ENCODE measurements at places on chromosomes 2 and 18.

GRCh38 chr2:224847961-224848850 lies 132.0 kb upstream of the CCDC195 start:
- peaks cover 10% of the 10 kb centered on the region for H3K36me3 ChIP-seq
- no peak overlapping the region for H3K27ac ChIP-seq
- DNase-seq = no peak

DNA sequence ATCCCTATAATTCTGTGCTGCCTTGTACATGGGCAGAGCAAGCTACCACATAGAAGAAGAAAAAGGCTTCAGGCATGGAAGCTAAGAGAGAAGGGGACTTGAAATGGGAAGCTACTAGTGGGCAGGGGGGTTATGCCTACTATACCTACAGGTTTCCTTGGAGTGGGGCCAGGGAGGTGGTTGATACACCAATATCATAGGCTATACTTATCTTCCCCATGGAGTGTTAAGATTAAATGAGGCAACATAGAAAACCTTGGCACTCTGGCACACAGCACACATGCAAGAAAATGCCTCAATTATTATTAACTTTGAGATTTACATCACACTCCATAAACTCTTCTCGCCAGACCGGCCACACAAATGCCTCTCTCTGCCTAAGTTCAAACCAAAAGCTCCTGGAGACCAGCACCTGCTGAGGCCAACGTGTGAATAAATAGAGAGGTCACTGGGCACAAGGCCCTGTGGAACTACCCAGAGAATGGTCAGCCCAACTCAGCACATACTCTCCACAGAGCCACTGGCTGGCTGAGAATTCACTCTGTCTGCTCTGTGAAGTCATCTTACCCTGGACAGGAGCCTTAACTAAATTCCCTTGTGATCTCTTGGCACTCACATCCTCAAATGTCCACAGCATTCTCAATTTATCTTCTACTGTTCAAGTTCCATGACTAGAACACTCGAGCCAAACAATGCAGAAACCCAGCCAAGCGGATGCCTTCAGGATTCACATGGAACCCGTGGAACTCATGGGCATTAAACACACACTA lies 498.7 kb downstream of the BCL11A start:
- no peaks in the 10 kb centered on the region for H3K4me1 ChIP-seq
- peaks cover 3% of the 10 kb centered on the region for H3K27me3 ChIP-seq
- no peak overlapping the region for H3K27ac ChIP-seq
- no peaks in the 10 kb centered on the region for H3K36me3 ChIP-seq
- no peak overlapping the region for H3K4me3 ChIP-seq
- DNase-seq = no peak

DNA sequence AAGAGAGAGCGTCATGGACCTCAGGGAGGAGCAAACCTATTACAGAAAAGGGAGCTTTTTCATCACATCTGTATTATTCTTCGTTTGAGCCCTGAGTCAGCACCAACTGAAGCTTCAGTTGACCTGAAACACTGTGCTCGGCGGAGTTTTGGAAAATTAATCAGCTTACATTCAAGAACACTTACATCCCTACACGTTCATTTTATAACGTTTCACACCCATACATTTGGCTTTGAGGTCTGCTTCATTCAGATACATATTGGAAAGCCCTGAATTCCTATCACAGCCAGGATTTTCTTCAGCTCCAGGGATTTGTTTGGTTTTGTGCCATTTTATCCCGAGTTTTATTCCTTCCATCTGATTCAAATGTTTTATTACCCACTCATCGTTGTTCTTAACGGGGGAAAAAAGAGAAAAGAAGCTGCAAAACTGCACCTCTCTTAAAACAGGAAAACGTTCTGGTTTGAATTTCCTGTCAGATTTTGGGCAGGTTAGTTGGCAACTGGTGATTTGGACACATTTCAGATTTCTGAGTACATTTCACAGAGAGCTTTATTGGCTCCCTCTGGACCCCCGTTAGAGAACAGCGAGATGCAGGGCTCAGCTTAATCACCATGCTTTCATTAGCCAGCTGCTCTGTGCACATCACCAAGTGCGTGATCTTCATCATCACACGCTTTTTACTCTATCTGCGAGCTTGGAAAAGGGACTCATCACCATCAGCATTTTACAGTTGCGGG lies 88.8 kb downstream of the CDC42EP3 start:
- H3K4me3 ChIP-seq = no peak overlapping the region
- H3K36me3 ChIP-seq = peaks cover 3% of the 10 kb centered on the region
- no peak overlapping the region for H3K27ac ChIP-seq
- no peak for DNase-seq
- peaks cover 5% of the 10 kb centered on the region for H3K4me1 ChIP-seq

DNA sequence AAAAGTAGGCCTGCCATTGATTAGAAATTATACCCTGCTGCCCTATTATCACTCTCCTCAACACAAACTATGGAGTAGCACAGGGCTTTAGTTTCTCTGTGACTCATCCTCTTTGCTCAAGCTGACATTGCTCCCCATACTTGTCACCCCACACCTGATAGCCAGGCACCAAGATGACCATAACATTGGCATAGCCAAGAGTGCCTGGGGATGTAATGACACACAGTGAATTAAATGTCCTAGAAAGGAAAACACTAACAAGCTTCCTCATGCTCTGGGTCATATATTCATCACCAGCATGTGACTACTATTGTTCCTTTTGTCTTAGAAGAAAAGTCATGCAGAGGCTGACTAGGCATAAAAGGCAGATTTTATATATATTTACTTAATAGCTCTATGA lies 137.8 kb upstream of the RND3 start:
- H3K27ac ChIP-seq = no peak overlapping the region
- no peak overlapping the region for H3K4me3 ChIP-seq
- no peak for DNase-seq
- H3K36me3 ChIP-seq = peaks cover 7% of the 10 kb centered on the region

GRCh38 chr2:152407204-152407721 lies 72.3 kb downstream of the FMNL2 start:
- peak; percentile 32 for DNase-seq
- no peak overlapping the region for H3K4me3 ChIP-seq
- peaks cover 66% of the 10 kb centered on the region for H3K4me1 ChIP-seq
- no peaks in the 10 kb centered on the region for H3K36me3 ChIP-seq

DNA sequence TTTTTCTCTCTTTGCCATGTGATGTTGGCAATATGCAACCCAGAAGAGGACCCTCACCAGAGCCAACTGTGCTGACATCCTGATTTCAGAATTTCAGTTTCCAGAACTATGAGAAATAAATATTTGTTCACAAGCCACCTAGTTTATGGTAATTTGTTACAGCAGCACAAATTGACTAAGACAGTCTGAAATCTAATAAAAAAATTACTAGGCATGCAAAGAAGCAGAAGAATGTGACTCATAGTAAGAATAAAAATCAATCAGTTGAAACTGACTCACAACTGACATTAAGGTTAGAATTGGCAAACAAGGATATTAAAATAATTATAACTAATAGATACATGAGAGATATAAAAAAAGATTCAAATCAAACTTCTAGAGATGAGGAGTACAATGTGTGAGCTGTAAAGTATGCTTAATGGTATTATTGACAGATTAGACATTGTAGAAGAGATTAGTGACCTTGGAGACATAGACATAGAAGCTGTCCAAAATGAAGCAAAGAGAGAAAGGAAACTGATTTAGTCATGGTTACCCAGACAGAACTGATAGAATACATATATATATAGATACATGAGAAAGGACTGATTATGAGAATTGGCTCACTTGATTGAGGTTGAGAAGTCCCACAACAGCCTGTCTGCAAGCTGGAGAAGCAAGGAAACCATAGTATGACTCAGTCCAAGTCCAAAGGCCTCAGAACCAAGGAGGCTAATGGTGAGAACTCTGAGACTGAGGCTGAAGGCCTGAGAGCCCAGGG lies 27.8 kb upstream of the TTC39C start:
- no peak overlapping the region for H3K4me3 ChIP-seq
- no peak overlapping the region for H3K27ac ChIP-seq
- no peak for DNase-seq
- peaks cover 9% of the 10 kb centered on the region for H3K27me3 ChIP-seq

- peaks cover 3% of the 10 kb centered on the region for H3K36me3 ChIP-seq
- H3K4me3 ChIP-seq = no peak overlapping the region
Measured at GRCh38 chr2:26095758-26096157, 61.9 kb downstream of the RAB10 start.

- H3K4me1 ChIP-seq = no peaks in the 10 kb centered on the region
- no peak for DNase-seq
- no peaks in the 10 kb centered on the region for H3K27me3 ChIP-seq
- no peak overlapping the region for H3K4me3 ChIP-seq
Measured at GRCh38 chr2:234641086-234641485, 144.2 kb upstream of the ARL4C start.

DNA sequence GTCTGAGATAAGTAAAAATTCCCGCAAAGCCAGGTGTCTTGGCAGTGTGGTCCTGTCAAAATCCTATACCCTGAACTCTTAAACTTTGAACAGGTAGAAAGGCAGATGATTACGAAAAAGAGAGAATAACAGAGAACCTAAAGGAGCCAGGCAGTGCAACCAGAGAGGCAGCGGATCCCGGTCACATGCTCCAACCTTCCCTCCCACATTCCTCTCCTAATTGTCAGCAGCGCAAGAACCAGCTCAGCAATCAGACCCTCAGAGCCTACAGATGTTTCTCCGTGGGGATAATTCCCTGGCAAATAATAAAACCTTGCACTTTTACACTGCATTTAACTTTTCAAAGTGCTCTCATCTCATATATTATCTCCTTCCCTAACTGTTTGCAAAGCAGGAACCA lies 124.8 kb downstream of the EPHA4 start:
- DNase-seq = no peak
- H3K27me3 ChIP-seq = no peaks in the 10 kb centered on the region
- H3K36me3 ChIP-seq = peaks cover 15% of the 10 kb centered on the region
- no peak overlapping the region for H3K27ac ChIP-seq
- peaks cover 18% of the 10 kb centered on the region for H3K4me1 ChIP-seq

DNA sequence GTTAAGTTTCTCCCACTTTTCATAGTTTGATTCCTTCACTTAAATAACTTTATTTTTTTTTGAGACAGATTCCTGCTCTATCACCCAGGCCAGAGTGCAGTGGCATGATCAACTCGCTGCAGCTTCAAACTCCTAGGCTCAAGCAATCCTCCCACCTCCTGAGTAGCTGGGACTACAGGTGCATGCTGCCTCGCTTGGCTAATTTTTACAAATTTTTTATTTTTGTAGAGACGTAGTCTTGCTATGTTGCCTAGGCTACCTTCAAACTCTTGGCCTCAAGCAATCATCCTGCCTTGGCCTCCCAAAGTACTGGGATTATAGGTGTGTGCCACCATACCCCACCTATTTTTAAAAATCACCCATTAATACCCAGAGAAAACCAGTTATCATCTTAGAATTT lies 14.2 kb upstream of the WIPF1 start:
- H3K27me3 ChIP-seq = no peaks in the 10 kb centered on the region
- peaks cover 4% of the 10 kb centered on the region for H3K4me1 ChIP-seq
- no peak overlapping the region for H3K27ac ChIP-seq
- no peak for DNase-seq

DNA sequence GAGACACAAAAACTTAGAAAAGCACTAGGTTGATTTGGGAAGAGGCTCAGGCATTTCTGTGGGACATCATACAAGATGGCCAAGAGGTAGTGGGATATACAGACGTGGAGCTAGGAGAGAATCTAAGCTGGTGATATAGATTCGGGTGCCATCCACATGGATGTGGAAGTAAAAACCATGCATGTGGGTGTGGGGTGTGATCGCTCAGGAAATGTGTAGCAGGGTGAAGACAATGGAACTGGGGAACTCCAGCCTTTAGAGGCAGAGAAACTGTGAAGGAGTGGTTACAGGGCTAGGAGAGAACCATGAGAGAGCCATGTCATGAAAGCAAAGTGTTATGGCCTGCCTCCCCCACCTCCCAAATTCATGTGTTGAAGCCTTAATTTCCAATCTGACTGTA lies 43.0 kb upstream of the CTLA4 start:
- H3K4me3 ChIP-seq = no peak overlapping the region
- H3K27ac ChIP-seq = no peak overlapping the region
- no peak for DNase-seq
- H3K36me3 ChIP-seq = peaks cover 2% of the 10 kb centered on the region

DNA sequence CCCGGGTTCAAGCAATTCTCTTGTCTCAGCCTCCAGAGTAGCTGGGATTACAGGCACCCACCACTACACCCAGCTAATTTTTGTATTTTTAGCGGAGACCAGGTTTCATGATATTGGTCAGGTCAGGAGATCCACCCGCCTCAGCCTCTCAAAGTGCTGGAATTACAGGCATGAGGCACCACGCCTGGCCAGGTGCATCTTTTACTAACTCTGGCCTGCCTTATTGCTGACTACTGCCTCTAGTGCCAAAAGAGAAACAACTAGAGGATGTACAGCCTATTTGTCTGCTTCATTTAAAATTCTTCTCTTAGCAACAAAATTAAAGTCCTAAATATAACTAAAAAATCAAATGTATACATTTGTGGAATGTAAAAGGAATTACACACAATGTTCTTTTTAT lies 115.4 kb downstream of the BMPR2 start:
- H3K4me1 ChIP-seq = peaks cover 12% of the 10 kb centered on the region
- no peak for DNase-seq
- no peaks in the 10 kb centered on the region for H3K36me3 ChIP-seq
- H3K27ac ChIP-seq = no peak overlapping the region

DNA sequence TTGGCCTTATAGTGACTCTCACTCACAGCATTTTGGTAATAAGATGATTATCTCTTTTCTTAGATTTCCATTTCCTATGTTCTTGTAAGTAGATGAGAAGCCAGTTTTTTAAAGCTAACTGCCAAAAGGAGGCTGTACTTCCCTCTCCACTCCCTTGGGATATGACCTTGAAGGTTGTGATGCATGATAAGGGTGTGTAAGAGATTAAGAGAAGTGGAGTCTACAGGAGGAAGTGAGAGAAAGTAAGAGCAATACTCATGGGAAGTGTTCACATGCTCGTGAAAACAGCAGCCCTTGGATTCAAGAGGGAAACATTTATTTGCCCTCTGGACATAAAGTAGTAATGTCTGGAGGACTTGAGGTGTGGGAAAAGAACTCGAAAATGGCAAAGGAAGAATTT lies 171.5 kb downstream of the EVA1A start:
- no peaks in the 10 kb centered on the region for H3K27me3 ChIP-seq
- peaks cover 6% of the 10 kb centered on the region for H3K36me3 ChIP-seq

DNA sequence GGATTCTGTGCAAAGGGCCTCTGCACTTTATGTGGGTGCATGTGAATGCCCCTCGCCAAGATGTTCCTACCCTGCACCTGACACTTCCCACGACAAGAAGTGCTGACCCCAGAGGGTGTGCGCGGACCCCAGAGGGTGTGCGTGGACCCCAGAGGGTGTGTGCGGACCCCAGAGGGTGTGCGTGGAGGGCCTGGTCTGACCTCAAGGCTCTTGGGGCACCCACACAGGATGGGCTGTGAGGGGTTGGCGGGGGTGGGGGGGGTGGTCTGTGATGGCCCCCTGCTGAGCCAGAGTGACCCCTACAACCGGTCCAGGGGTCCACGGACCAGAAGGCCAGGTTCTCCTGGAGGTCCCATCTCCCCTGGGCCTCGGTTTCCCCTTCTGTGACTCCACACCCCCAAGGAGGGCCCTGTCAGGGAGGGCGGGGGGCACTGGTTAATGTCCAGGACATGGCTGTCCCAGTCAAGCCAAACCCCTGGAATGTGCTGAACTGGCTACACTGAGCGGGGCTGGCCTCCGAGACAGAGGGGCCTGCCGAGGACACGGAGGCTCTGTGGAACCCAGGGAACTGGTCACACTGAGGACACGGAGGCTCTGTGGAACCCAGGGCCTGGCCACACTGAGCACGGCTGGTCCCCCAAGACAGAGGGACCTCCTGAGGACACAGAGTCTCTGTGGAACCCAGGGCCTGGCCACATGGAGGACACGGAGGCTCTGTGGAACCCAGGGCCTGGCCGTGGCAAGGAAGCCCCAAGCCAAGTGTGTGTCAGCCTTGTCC lies 3.1 kb downstream of the NEU4 start:
- peaks cover 15% of the 10 kb centered on the region for H3K4me1 ChIP-seq
- no peaks in the 10 kb centered on the region for H3K27me3 ChIP-seq
- no peak for DNase-seq
- H3K4me3 ChIP-seq = no peak overlapping the region

Data from neural crest cell (in vitro differentiated cells).